Pancreas (tissue), 10 donors: ENCODE measurements at places on chromosomes 13 and 19. TPM values are rescaled to one million over a fixed set of nuclear protein-coding genes. Genes with fewer than 3 reads are reported as not detected.

The NCAN gene
- total RNA-seq, result not detected

DNA sequence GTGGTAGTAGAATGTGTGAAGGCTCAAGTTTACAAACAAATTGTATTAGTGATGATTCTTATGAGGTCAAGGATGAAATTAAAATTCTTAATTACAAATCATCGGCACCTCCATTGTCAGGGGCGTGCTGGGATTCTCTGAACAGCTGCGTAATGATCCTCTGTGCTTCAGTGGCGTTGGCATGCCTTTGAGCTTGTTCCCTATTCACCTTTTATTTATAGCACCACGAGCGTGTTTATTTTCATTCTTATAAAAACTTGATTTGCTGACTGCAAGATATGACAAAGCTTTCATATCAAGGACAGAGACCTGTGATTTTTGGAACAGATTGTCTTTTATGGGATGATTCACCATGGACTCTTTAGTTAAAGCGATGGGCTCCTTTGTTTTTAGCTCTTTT lies 18.2 kb upstream of the UBL3 start:
- no peaks in the 10 kb centered on the region for H3K36me3 ChIP-seq
- no peak overlapping the region for H3K4me3 ChIP-seq
- DNase-seq, result no peak
- no peaks in the 10 kb centered on the region for H3K4me1 ChIP-seq
- H3K27me3 ChIP-seq, result no peaks in the 10 kb centered on the region
- H3K27ac ChIP-seq, result no peak overlapping the region

GRCh38 chr13:86108334-86108733 lies 309.1 kb upstream of the SLITRK6 start:
- H3K4me3 ChIP-seq, result no peak overlapping the region
- no peaks in the 10 kb centered on the region for H3K4me1 ChIP-seq
- DNase-seq, result no peak
- H3K27me3 ChIP-seq, result no peaks in the 10 kb centered on the region

DNA sequence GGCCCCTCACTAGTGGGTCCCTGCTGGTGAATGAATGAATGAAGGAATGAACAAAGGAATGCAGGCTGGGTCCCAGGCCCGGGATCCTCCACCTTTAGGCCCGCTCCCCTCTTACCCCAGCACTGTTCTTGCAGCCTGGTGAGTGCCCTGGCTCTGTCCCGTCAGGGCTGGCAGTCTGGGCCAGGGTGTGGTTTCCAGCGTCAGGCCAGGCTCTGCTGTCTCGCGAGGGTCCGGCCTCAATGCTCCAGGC lies 317 bp downstream of the LYL1 start:
- no peak for DNase-seq
- peaks cover 7% of the 10 kb centered on the region for H3K4me1 ChIP-seq

DNA sequence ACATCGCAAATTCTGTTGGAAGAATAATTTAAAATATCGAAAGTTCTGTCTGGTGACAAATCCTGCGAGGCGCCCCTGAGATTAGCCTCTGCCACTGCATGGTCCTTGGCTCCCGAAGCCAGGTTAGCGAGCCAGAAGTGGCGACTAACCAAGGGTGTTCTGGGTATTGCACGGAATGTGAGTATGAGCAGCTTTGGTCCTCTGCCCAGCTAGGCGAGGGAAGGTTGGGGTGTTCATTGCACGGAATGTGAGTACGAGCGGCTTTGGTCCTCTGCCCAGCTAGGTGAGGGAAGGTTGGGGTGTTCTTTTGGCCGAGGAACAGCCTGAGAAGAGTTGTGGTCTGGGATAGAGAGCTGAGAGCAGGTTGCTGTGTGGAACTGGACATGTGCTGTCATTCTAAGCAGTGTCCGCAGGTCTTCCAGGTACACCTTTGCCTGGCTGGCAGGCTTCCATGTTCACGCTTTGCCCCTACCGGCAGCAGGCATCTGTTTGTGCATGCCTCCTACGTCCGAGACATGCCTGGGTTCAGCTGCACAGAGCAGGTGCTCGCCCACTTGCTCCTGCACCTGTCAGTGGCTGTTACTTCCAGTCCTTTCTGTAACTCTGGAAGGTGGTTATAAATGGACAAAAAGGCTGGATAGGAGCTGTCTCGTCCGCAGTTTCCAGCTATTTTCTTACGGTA lies 18.3 kb upstream of the TEX29 start:
- DNase-seq, result no peak
- peaks cover 52% of the 10 kb centered on the region for H3K36me3 ChIP-seq
- no peak overlapping the region for H3K4me3 ChIP-seq
- no peaks in the 10 kb centered on the region for H3K4me1 ChIP-seq

DNA sequence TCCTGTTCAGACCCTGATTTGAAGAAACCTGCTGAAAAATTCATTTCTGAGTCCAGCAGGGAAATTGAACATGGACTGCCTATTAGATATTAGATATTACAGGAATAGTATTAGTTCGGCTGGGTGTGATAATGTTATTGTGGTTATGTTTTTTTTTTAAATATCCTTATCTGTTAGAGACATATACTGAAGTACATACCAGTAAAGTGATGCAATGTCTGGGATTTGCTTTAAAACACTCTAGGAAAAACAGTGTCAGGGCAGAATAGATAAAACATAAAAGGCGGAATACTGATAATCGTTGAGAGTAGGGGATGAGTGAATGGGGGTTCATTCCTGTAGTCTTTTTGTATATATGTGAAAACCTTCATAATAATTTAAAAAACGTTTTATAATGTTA lies 28.7 kb upstream of the AMER2 start:
- no peaks in the 10 kb centered on the region for H3K4me1 ChIP-seq
- no peaks in the 10 kb centered on the region for H3K27me3 ChIP-seq
- DNase-seq, result no peak
- no peak overlapping the region for H3K4me3 ChIP-seq
- H3K27ac ChIP-seq, result no peak overlapping the region

GRCh38 chr19:8336660-8337059 lies 6.4 kb downstream of the KANK3 start:
- H3K36me3 ChIP-seq, result no peaks in the 10 kb centered on the region
- H3K27me3 ChIP-seq, result peaks cover 3% of the 10 kb centered on the region
- no peak overlapping the region for H3K4me3 ChIP-seq
- H3K27ac ChIP-seq, result no peak overlapping the region

DNA sequence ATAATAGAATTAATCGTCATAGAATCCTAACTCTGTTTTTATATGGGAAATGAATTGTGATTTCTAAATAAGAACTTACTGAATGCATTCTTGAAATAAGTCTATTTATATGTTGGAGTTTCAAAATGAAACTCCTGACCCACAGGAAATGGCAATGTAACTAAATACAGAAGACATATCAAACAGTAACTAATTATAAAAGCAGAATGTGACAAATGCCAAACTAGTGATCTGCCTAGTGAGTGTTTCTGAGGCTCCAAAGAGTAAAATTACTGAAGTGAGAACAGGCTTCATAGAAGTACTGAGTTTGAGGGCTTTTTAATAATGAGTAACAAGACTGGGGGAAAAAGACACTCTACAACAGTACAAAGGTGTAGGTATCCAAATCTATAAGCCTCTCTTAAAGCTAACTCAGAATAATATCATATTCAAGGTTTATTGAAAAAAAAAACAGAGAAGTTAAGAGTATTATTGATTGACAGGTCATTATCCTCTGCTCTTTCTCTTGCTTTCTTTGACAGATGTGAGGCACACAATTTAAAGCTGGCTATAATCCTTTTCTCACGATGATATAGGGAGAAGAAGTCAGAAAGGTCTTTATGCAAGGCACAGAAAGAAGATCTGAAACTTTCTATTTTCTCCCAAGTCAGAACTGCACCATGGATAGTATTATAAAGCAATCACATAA lies 17.4 kb upstream of the ATXN8OS start:
- H3K27ac ChIP-seq, result no peak overlapping the region
- H3K36me3 ChIP-seq, result no peaks in the 10 kb centered on the region
- no peaks in the 10 kb centered on the region for H3K27me3 ChIP-seq
- DNase-seq, result no peak
- no peaks in the 10 kb centered on the region for H3K4me1 ChIP-seq

DNA sequence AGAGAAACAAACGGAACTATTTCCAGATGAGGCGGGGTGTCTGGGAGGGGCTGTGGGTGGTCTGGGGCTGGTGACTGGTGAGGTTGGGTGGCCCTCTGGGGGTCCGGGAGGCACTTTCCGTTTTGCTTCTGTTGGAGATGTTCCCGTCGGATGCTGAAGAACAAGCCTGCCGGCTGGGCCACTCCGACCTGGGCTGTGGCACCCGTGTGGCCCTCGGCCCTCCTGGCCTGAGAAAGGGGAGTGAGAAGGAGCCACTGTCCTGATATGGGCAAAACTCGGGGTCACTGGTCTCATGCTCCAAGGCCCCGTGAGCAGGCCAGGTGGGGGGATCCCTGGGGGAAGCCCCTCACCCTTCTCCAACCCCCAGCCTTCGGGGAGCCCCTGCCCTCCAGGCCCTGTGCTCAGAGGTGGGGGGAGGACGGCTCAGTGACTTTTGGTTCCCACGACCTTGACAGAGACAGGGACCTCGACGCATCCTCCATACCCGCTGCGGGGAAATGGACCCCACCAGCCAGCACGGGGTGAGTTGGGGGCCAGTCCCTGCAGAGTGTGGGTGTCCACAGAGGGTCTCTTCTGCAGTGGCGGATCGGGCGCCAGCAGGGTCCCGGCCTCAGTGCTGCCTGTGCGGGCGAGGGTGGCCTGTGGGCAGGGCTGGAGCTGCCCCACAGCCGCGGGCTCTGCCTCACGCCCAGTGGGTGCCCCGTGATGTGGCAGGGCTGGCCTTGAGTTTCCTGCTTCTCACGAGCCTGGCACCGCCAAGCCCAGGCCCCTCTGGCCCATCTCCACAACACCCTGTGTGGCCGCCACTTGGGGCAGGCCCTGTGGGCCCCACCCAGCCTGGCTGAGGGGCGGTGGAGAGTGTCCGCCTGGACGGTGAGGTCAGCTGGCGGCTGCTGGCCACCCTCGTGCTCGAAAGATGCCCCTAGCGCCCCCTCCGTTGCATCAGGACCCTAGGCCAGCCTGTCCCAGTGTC lies 4.4 kb upstream of the TBXA2R start:
- no peaks in the 10 kb centered on the region for H3K36me3 ChIP-seq
- no peak for DNase-seq
- H3K4me1 ChIP-seq, result no peaks in the 10 kb centered on the region
- H3K4me3 ChIP-seq, result no peak overlapping the region

DNA sequence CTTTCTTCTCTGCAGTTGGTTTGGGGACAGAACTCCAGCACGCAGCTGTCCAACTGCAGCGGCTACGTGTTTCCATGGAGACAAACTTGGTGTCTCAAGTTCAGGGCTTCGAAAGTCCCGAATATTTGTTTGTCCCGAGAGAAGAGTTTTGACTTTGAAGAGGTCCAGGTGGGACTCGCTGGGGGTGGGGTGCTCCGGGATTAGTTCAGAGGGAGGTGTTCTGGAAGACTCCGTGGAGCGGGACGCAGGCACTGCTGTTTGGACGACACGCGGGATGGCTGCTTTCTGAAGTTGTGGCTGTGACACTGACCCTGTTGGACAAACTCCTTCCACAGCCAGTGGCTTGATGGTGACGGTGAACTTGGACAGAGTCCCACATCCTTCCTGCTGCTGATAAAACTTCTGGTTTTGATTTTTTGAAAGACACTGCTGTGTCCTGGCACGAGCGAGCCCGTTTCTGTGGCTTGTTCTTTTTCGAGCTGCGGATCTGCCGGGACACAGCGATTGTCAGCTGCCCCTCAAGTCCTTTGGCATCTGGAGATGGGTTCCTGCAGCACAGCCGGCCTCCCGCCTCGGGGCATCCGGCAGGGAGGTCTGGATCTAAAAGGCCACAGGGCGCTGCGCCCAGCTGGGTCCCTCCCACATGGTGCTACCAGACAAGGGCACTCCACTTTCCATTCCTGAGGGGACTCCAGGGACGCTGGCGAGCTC lies 15.9 kb upstream of the RANBP3 start:
- no peaks in the 10 kb centered on the region for H3K36me3 ChIP-seq
- H3K27me3 ChIP-seq, result no peaks in the 10 kb centered on the region
- H3K27ac ChIP-seq, result no peak overlapping the region
- DNase-seq, result no peak
- H3K4me3 ChIP-seq, result no peak overlapping the region

DNA sequence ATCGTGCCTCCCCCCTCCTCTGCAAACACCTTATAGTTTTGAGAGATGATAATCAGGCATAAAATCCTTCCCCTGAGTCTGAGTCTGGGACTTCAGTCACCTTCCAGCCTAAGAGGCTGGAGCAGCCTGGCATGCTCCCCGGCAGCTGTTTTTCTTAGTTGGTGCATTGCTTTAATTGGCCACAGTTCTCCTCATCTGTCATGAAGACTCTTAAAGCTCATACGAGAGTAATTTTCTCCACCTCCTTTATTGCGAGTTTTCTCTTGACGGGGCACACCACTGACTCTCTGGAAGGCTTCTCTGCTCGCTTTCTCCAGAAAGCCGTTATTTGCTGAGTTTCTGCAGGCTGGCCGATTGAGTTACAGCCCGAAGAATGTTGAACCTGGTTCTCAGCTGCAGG lies 310.5 kb downstream of the ATP8A2 start:
- H3K27me3 ChIP-seq, result no peaks in the 10 kb centered on the region
- H3K36me3 ChIP-seq, result no peaks in the 10 kb centered on the region
- no peak for DNase-seq
- no peak overlapping the region for H3K4me3 ChIP-seq
- no peaks in the 10 kb centered on the region for H3K4me1 ChIP-seq

GRCh38 chr19:2798733-2799132 lies 13.4 kb downstream of the THOP1 start:
- no peak overlapping the region for H3K4me3 ChIP-seq
- no peak overlapping the region for H3K27ac ChIP-seq
- no peaks in the 10 kb centered on the region for H3K4me1 ChIP-seq
- H3K27me3 ChIP-seq, result no peaks in the 10 kb centered on the region
- DNase-seq, result no peak
- H3K36me3 ChIP-seq, result no peaks in the 10 kb centered on the region

- no peaks in the 10 kb centered on the region for H3K4me1 ChIP-seq
- no peak overlapping the region for H3K27ac ChIP-seq
- no peak for DNase-seq
- no peaks in the 10 kb centered on the region for H3K27me3 ChIP-seq
Measured at GRCh38 chr19:28497137-28497536, 715.8 kb downstream of the UQCRFS1 start.

DNA sequence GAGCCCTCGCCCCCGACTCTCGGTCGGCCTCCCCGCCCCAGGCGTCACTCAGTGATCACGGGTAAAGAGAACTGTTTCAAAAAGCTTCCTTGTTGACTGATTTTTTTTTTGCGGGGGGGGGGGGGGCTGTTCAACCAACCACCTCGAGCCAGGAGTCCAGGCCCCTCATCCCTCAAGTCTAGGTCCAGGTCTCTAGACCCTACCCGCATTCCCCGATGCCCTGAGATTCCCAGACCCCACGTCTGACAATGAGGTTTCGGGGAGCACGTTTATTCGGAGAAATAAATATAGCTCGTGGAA lies 4.3 kb downstream of the HRC start:
- DNase-seq, result no peak
- H3K4me1 ChIP-seq, result peaks cover 6% of the 10 kb centered on the region
- H3K27me3 ChIP-seq, result no peaks in the 10 kb centered on the region
- no peaks in the 10 kb centered on the region for H3K36me3 ChIP-seq

DNA sequence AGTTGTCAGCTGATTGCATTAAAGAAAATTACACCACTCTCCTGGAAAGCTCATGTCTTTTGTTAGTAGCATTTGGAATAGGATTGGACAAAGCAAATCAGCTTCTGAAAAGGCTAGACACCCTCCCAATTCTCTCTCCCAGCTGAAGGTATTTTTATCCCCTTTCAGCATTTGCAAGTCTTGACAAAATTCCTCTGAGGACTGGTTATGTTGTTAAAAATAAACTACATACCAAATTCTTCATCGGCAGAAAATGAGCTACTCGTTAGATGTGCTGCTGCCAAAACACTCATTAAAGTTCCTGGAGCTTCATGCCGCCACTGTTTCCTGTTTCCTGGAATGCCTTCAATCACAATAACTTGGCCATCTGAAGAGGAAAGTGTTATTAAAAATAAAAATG lies 37.1 kb downstream of the UTP14C start:
- H3K4me3 ChIP-seq, result no peak overlapping the region
- no peaks in the 10 kb centered on the region for H3K36me3 ChIP-seq
- H3K27me3 ChIP-seq, result no peaks in the 10 kb centered on the region
